ENCODE measurements at places on chromosomes 4 and X.
A peak's percentile ranks its signal among the peaks of the same experiment; 100 is the strongest.

DNA sequence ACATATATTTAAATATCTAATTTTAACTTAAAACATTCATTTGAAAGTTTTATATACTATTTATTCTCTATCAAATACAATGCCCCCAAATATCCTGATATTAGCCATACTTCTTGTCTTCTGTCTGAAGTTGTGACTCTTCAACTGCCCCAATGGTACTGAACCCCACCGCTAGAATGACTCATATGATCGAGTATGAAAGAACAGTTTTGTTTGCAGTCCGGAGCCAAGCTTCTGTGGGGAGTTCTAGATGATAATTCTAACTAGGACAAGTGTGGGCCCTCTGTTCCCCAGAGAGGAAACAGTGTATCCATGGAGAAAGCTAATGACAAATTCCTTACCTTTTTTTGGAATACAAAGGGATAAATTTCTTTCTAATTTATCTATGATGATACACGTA lies 24.7 kb upstream of the CT47A1 start:
- no peak for DNase-seq

DNA sequence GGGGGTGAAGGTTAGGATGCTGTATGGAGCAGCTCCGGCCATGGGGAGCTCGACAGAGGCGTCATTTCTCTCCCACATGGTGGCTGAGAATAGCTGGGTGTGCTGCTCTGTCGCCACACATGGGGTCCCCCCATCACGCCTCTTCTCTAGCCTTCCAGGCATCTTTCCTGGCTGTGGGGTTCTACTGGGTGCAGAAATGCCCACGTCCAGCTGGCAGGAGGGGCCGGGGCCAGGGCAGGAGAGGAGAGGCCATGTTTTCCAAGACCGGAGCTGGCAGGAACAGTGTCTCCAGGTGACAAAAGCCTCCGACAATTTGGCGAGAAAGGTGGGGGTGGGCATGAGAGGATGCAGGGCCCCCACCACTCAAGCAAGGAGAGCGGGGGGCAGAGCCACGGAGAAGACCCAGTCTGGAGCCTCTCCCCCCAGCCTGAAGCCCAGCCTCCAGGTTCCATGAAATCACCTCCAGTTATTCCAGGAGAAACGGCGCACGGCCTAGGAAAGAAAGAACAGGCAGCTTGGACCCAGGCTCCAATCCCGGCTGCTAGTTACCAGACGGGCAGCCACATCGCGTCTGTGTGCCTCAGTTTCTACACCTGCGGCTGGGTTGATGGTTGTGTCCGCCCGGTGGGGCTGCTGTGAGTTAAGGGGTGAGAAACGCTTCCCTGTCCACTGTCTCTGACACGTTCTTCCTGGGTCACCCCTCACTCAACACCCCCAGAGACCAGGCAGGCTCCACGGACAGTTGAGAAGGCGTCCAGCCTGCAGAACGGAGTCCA lies 27.4 kb upstream of the SPON2 start:
- no peak for DNase-seq

- DNase-seq = no peak
Measured at GRCh38 chr4:107888237-107888636, 43.1 kb upstream of the CYP2U1 start.

- no peak for DNase-seq
Measured at GRCh38 chrX:40058719-40059118, 39.0 kb downstream of the BCOR start.

GRCh38 chr4:98851806-98852205 lies 77.1 kb downstream of the EIF4E start:
- DNase-seq = no peak

DNA sequence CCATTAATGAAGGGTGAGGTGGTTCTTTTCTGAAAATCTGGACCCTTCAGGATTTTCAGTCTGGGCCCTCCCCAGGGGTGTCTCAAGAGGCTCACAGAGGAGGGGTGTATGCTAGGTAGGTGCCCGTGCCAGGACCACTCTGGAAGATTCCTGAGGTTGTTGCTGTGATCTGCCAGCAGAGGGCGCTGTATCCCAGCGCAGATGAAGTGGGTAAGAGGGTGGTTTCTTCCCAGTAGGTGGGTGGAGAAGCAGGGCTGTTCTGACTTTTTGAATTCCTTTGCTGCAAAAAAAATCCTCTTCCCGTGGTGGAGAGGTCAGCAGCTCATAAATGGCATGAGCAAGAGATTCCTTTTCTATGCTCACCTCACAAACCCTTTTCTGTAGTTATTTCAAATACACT lies 51.1 kb downstream of the SCML1 start:
- DNase-seq = peak; percentile 36

- no peak for DNase-seq
Measured at GRCh38 chrX:41670112-41670511, 18.7 kb upstream of the GPR34 start.

GRCh38 chr4:62771983-62772557 lies 1571.9 kb downstream of the ADGRL3 start:
- DNase-seq = no peak

GRCh38 chr4:153989505-153989904 lies 200.6 kb upstream of the SFRP2 start:
- DNase-seq = no peak

GRCh38 chrX:153956044-153956907 lies 11.8 kb upstream of the RENBP start:
- DNase-seq = no peak

DNA sequence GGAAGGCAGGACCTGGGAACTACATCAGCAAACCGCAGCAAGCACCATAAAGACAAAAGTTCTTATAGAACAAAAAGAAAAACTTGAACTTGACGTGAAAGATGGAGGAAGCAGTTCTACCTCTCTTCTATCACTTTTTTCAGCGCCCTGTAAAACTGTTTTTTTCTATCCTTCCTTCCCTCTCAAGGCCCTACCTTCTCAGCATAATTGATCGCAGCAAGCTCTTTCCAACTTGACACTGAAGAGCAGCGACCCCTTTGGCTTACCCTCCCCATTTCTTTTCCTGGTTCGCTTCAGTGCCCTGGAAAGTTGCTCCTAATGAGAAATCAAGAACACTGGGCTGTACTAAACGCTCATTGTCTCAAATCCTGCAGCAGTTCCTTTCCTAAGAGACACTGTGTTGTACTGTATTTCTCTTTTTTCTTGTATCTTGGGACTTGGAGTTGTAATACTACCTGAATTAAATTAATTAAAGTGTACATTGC lies 150.6 kb upstream of the SLC4A4 start:
- DNase-seq = no peak

GRCh38 chr4:76361689-76362412 lies 55.3 kb downstream of the STBD1 start:
- DNase-seq = no peak

DNA sequence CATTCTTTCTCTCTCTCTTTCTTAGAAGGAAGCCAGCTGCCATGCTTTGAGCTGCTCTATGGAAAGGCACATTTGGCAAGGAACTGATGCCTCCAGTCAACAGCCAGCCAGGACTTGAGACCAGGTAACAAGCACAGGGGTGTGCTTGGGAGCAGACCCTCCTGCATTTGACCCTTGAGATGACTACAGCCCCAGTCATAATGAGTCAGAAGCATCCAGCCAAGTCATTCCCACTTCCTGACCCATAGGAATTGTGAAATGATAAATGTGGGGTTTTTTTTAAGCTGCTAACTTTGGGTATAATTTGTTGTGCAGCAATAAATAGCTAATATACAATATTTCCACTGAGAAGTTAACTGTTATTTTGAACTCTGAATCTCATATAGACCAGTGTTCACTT lies 446.9 kb downstream of the GRXCR1 start:
- DNase-seq = no peak

GRCh38 chr4:135186002-135186401 lies 984.4 kb upstream of the PABPC4L start:
- DNase-seq = no peak

DNA sequence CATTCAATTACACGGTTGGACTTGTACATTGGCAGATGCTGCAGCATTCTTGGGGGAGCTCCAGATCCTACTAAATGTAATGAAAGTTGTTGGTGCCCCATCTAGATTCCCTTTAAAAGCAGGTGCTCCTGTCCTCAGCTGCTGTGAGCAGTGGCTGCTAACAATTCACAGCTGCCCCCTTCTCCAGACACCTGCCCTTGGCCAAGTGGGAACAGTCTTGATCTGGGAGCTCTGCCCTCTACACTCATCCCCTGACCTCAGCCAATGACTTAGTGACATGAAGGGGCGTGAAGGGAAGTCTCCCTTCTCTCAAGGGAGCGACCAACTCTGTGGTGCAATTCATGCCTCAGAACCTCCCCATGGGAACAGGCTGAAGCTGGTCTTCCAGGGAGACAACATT lies 125.7 kb downstream of the EIF4E start:
- DNase-seq = no peak

DNA sequence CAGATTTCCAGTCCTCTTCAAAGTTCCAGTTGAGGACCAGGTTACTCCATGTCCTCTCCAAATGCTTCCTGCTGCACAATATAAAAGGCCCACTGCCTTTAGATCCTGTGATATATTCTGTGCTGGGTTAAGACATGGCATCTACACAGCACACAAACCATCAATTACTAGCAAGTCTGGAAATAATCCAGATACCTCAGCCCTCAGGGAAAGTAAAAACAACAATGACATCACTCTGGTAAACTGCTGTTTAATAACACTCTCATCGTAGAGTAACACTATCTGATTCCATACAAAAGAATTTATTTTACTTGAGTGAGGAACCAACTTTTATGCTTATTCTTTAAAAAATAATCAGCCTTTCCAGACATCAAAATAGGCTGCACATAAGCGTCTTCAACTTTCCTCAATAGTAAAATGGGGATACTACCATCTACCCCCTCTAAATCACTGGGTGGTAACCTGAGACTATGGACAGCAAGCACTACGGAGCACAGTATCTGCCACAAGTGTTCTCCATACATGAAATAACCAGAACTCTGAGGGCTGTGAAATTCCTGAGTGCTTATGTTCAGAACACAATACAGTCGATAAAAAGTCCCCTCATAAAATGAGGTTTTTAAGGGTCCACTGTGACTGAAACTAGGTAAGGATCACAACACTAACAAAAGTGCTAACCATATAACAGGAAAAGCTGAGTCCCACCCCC lies 53.4 kb downstream of the ABCG2 start:
- no peak for DNase-seq

DNA sequence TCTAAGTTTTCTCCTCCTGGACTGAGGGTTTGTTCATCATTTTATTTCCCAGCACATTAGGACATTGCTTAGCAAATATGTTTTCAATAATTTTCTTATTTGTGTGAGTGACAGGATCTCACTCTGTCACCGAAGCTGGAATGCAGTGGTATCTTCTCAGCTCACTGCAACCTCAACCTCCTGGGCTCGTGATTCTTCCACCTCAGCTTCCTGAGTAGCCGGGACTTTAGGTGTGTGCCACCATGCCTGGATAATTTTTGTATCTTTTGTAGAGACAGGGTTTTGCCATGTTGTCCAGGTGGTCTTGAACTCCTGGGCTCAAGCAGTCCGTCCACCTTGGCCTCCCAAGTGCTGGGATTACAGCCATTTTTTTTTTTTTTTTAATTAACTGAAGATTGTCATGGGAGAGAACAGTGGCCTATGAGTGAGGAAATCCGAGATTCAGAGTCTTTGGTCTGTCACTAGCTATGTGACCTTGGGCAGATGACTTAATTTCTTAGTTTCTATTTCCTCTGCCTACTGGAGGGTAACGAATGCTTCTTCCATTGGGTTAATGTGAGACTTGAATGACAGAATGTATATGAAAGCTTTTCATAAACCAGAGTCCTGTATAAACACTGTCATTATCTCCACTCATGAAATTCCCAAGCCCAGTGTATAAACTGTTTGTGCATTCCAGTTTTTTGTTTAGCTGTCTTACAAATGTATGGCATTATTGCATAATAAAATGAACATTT lies 23.9 kb downstream of the MOB1B start:
- DNase-seq = no peak

- no peak for DNase-seq
Measured at GRCh38 chrX:118324588-118324987, 21.3 kb upstream of the WDR44 start.

DNA sequence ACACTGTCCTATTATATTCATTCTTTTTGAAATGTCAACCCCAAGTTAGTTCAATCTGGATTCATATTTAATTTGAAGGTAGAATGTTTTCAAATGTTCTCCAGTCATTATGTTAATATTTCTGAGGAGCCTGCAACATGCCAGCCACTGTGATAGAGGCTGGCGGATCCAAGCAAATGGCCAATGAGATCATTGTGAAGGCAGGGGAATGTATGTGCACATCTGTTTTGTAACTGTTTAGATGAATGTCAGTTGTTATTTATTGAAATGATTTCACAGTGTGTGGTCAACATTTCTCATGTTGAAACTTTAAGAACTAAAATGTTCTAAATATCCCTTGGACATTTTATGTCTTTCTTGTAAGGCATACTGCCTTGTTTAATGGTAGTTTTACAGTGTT lies 1.6 kb downstream of the CXCL1 start:
- DNase-seq = no peak

DNA sequence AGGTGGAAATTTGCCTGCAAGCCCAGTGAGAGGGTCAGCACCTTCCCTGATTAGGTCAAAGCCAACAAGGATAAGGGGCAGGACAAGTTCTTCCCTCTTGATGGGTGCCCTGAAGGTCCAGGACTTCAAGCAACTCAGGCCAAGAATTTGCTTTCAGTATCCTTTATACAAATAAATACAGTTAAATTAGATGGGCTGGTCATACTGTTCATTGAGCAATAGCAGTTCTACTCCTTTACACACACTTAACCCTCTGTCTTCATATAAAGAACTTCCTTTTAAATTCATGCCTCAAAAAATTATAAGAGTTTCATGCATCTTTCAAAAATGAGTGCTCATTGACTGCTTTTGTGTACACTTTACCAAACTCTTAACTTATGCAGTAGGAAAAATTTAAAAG lies 392.0 kb downstream of the SPRY1 start:
- no peak for DNase-seq

- DNase-seq = no peak
Measured at GRCh38 chr4:123555233-123555806, 158.7 kb downstream of the SPRY1 start.

DNA sequence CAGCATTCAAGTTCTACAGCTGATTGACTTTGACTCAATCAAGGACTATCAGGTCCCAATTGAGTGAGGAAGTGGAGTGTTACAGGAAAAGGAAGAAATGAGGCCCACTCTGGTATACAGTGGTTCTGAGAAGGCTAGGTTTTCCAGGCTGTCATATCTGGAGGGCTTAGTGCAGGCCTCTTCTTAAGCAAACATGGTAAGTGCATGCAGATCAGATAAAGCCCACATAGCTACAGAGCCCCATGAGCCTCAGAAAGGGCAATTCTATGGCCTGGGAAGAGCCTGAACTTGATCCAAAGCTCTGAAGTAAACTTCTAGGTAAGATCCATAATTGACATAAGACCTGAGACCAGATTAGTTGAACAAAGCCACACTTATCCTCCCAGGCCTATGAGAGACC lies 29.0 kb upstream of the MAOA start:
- DNase-seq = no peak

- no peak for DNase-seq
Measured at GRCh38 chr4:57405359-57405758, 295.2 kb upstream of the IGFBP7 start.

- no peak for DNase-seq
Measured at GRCh38 chr4:33025236-33025635, 2305.1 kb downstream of the PCDH7 start.
